Kidney tubule cell (primary cell): ENCODE measurements at places on chromosomes 7 and 10.

- DNase-seq = peak; percentile 65
Measured at GRCh38 chr10:96292971-96293920, 11.0 kb upstream of the DNTT start.

DNA sequence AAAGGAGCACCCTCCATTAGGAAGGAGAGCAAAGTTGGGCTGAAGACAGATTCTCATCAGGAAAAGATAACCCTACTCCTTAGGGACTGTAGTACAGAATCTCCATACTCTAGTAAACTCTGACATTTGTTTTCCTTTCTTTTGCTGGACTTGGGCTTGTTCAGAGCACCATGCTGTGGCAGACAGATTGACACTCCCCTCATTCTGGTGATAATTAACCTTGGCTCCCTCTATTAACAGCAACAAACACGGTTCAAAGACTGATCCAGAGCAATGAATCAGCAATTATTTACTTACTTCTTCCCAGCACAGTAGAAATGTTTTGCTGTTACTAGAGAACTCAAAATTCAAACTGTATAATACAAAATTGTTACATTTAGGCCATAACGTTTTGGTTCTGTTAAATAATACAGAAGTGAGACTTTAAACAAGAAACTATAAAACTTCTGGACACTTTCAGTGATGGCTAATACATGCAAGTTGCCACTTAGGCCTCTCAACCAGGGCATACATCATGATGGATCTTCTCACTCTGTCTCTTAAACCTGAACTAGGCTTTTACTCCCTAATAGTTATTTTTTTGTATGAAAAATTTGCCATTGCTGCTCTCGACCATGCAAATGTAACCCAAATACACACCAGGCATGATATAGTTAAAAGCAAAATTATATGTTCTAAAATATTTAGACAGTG is 639.0 kb downstream of the IPMK start:
- peak; percentile 80 for DNase-seq

- peak; percentile 89 for DNase-seq
Measured at GRCh38 chr10:21525367-21526187, at the start of gene SKIDA1. Gene SKIDA1 (minus strand): TSS chr10:21525682. CDS start chr10:21517822, 7,860 bp downstream.

DNA sequence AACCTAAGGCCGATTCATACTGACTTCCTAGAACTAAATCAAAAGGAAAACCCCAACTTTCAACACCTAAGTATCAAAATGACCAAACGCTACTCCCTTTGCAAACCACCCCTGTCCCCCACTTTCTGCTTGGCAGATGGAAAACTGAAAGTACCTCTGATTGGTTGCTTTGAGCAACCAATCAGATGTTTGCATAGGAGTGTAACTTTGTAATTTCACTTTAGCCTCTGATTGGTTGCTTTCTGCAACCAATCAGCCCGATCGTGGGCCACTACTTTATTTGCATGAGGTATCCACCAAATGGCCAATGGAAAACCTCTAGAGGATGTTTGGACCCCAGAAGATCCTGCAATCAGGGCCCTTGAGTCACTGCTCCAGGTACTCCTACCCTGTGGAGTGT is 12.3 kb upstream of the SNX10 start:
- DNase-seq = no peak

GRCh38 chr10:46226232-46226631 is 60.6 kb upstream of the ANTXRL start:
- no peak for DNase-seq

DNA sequence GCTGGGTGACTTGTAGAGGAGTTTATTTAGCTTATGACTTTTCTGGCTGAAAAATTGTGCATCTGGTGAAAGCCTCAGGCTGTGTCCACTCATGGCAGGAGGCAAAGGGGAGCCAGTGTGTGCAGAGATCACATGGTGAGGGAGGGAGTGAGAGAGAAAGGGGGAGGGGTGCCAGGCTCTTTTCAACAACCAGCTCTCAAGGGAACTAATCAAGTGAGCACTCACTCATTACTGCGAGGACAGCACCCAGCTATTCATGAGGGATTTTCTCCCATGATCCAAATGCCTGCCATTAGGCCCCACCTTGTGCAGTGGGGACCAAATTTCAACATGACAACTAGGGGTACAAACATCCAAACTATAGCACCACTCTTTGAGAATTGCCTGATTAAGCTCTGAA is 590.2 kb downstream of the MAGI2 start:
- DNase-seq = no peak

DNA sequence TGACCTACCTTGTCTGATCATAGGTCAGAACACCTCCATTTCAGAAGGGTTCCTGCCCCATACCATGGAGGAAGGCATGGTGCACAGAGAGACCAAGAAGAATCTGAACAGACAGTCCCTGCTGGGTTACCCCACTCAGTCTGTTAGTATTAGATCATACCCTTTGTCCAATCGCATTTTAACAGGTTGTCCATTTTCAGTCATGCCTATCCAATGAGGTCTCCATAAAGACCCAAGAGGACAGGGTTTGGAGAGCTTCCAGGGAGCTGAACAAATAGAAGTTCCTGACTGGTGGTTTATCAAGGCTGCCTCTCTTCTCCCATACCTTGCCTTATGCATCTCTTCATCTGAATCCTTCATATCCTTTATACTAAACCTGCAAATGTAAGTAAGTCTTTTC is 21.2 kb upstream of the SLC16A12 start:
- peak; percentile 91 for DNase-seq

DNA sequence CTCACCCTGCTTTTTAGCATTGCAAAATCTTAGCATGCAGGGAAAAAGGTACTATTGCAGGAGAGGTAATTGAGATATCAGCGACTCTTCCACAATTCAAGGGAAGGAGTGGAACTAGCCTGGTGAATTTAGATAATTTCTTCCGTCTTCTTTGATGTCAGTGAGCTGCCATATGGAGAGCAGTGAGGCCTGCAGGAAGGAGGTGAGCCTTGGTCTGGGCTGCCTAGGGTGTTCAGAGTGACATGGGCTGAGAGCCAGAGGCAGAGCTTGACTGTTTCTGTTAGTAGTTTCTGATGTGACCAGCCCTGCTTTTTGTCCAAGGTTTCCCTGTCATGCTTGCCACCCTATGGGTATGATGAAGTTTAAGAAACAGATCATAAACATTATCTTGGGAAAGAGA is 28.6 kb downstream of the KAT6B start:
- DNase-seq = no peak

- no peak for DNase-seq
Measured at GRCh38 chr10:46288601-46289206, 1.9 kb downstream of the ANTXRL start.

DNA sequence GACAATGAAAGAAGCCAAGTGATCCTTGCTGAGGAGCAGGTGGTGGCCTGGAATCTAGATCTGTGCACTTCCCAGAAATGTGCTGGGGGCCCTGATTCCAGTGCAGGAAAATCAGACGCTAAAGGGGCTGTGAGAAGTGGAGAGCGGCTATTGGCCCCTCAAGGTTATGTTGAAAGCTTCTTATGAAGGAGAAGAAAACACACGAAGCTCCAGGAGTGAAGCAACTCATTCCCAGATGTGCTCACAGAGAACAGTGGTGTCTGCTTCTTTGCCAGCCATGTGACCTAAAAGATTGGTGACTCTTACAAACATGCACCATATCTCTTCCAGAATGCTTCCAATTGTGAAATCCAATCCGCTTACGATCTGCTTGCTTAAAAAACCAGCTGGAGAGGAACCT is 679.3 kb upstream of the IGFBP3 start:
- DNase-seq = no peak
